Naive B cell (primary cell): ENCODE measurements at places on chromosomes 7 and 10.
A peak's percentile ranks its signal among the peaks of the same experiment; 100 is the strongest.

DNA sequence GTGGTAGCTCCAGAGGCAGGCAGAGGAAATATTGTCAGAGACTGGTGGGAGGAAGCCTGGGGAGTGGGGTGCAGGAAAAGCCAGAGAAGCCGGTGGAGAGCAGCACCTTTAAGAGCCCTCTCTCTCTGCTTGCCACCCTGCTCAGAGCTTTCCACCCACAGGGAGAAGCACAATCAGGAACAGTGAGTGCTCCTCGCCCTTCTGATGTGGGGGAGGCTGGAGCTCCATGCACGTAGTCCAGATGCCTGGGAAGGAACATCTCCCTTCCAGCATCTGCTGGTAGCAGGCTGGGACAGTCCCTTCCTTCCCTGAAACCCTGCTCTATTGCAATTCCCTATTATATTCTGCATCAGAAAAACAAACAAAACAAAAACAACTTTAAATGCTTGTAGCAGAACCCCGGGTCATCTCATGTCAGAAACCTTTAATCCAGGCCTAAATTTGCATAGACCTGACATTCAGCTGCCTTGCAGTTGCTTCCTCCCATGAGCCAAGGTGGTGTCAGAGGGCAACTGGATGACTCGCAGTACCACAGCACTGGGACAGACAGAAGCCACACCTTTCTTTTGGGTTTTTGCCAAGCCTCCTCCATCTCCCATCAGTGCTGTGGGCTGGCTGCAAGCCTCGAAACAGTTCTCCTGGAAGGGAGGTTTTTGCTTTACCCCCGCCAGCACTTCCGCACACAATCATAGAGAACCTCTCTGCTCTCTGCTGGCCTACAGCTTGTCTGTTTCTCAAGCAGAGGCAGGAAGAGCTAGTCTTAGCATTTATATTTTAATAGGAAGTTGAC, 13.1 kb downstream of the AVPI1 start:
- DNase-seq, result no peak

DNA sequence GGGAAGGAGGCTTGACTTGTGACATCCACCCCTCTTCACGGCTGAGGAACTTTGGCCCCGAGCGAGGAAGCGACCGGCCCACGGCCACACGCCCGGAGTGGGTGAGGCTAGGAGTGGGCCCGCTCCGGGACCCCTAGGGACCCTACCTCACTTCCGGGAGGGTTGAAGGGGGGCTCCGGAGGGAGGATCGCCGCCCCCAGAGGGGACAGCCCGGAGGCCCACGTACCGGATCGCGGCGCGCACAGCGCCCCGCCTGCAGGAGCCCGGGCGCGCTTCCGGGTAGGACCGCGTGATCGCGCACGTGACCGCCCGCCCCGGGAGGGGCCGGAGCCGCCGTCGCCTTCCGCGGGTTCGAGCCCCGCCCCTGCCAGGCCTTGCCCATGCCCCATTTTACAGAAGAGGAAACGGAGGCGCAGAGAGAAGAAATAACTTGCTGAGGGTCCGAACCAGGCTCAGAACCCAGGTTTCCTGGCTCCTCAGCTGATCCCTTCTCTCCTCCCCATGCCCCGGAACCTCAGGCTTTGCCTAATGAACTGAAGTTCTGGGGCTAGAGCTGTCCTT, at the start of gene HPS1:
HPS1 (minus strand) TSS at position 275 of the 561 bp plus-strand sequence. CDS start 3,695 bp downstream, outside the sequence.
- DNase-seq, result peak; percentile 86

GRCh38 chr10:91043173-91043910, 122.5 kb upstream of the ANKRD1 start:
- DNase-seq, result no peak

DNA sequence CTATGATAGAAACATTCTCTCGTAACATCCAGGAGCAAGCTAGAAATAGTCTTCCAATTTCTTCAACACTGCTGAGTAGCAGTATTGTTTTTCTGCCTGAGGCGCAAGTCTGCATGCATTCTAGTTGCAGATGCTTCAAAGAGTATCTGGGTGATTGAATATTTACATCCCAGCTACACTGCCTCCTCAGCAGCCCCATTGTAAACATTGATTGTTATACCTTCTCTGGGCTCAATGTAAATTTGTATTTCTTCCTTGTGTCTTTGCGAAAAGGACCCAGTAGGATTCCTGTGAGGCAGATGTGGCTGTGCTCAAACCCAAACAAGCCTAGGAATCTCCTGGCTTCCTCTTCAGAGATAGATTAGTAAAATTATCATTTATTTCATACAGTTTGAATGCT, 320.7 kb downstream of the CDC14C start:
- no peak for DNase-seq
